ENCODE measurements at places on chromosomes 2 and 18.
A peak's percentile ranks its signal among the peaks of the same experiment; 100 is the strongest.

DNA sequence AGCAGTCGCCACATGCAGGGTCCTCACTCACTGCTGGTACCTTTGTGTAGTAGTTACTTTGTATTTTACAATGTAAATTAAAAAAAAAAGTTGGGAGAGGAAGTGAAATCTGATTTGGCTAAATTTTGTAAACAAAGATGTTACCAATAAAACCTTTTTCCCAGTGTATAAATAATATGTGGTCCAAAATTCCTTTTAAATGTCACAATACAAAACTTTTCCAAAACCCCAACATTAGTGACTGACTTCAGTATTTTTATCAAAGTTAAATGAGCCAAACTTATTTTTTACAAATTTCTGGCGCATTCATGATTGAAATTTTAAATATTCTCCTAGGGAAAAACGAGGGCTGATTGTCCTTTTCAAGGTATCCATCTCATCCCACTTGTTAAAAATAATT is 239.9 kb downstream of the AGAP1 start:
- DNase-seq, result no peak

- peak; percentile 27 for DNase-seq
Measured at GRCh38 chr2:64807417-64807816, 153.7 kb upstream of the SERTAD2 start.

DNA sequence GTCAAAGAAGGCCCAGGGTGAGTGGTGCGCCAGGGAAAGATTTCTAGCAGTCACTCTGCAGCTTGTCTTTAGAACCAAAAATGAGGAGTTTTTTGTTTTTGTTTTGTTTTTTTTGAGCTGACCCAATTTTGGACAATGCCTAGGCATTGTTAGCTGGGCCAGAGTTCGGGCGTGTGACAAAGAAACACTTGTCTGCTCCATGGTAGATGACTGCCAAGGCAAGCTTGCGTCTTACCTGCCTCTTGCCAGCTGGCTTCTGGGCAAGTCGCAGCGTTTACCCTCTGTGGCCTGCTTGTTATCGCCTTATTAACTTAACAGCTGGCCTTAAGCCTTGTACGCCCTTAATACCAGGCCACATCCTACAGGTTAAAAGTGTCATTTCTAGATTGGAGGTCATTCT is 114.3 kb downstream of the GALNT1 start:
- no peak for DNase-seq

DNA sequence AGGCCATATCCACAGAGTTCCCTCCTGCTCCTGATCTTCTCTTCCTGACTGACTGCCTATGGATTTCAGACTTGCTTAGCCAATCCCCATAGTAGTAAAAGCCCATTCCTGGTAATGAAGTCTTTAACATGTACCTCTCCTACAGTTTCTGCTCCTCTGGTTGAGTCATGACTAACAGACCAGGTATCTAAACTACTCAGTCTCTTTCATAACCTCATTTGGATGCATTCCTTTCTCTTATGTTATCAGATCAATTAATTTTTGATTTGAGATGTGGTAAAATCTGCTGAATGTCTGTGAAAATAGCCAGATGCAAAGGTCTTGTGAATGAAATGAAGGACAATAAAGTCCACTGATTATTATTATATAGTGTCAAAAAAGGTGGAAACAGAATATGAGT is 198.0 kb downstream of the NBAS start:
- DNase-seq, result no peak

- no peak for DNase-seq
Measured at GRCh38 chr2:4368907-4369306, 665.5 kb downstream of the DCDC2C start.

- DNase-seq, result no peak
Measured at GRCh38 chr2:239682518-239682917, 281.7 kb upstream of the HDAC4 start.

DNA sequence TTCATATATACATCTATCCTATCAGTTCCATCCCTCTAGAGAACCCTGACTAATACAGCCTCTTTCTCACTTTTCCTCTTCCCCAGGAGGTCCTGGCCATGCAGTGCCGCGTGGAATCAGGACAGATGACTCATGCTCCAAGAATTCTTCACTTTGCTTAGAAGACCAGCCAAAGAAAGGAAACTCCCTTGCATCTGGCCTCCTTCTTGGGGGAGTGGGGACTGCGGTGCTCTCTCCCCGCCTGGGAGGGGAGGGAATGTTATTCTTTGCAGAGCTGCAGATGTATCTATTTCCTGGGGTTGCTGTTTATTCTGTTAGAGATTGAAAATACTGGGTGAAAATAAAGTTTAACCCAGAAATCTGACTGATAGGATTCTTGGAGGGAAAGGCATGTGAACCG is 111.5 kb upstream of the SH3BP4 start:
- no peak for DNase-seq

- DNase-seq, result no peak
Measured at GRCh38 chr18:11155034-11155759, 5.8 kb upstream of the PIEZO2 start.

DNA sequence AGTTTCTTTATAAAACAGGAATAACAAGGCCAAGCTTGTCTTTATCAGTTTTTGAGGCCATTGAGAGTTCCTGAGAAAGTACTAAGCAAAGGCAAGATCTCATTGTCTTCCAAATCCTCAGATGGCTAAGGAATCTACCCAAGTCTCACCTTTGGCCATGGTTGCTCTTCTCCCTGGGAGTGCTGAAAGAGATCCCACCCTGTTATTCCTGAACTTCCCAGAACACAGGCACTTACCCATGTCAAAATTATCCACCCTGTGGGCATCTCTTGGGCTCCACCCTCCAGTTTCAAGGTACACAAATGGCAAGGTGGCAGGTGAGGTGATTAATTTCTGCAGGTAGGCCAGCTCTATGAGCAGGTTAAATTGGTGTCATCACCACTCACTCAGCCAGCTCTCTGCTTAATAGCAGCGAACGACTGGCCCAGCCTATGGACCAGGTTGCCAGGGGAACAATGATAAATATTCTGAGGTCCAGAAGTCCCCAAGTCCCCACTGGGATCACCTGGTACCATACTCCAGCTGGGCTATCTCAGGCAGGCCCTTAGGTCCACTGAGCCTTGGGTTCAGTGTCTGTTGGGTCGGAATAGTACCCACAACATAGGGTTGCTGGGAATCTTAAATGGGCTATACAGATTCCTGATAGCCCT is 2.3 kb upstream of the SPRED2 start:
- DNase-seq, result no peak

DNA sequence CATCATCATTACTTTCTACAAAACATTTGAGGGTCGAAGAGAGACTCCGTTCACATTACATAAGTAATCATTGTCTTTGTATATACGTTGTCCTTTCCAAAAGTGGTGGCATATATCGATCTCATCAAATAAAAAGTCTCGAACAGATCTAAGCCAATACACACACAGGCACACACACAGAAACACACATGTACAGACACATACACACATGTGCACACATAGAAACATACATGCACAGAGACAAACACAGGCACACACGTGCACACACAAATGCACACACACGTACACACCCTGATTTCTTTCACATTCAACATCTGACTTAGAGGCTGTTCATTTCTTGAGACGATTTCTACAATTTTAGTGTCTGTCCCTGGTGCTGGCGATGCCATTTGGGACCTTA is 17.5 kb upstream of the ALKAL2 start:
- DNase-seq, result no peak

DNA sequence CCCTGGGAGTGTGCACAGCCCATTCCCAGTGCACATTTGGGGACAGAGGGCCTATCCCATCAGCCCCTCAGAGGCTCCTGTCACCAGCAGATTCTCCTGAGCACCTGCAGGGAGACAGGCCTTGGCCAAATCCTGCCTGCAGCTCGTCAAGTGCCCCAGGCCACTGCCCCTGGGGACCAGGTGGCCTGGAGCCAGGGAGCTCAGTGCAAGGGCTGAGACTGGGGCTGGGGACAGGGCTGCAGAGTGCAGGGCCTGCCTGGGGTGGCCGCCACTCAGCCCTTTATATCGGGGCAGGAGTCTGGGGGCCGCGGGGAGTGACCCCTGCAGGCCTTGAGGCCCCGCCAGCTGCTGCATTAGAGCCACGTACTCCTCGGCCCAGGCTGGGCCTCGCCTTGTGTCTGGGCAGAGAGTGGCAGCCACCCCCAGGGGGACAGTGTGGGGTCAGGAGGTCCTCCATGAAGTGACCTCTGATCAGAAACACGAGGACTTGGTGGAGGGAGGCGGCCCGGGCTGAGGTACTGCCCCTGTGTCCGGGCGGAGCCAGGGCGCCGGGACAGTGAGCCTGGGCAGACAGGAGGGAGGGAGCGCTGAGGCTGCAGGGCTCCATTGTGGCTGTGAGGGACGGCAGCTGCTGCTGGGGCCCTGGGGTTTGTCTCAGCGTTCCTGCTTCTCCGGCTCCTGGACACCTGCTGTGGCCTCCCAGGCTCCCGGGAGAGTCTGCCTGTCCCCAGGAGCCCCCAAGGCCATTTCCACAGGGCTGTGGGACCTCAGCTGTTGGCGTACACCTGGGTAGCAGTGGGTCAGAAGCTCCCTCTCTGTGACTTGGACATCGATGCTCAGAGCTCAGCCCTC is 24.2 kb downstream of the GPC1 start:
- DNase-seq, result no peak

GRCh38 chr2:159234868-159235267 is 51.6 kb downstream of the WDSUB1 start:
- DNase-seq, result no peak

- no peak for DNase-seq
Measured at GRCh38 chr18:50578651-50579050, 18.8 kb downstream of the MAPK4 start.

- DNase-seq, result no peak
Measured at GRCh38 chr18:45137087-45137419, 456.4 kb downstream of the SETBP1 start.

DNA sequence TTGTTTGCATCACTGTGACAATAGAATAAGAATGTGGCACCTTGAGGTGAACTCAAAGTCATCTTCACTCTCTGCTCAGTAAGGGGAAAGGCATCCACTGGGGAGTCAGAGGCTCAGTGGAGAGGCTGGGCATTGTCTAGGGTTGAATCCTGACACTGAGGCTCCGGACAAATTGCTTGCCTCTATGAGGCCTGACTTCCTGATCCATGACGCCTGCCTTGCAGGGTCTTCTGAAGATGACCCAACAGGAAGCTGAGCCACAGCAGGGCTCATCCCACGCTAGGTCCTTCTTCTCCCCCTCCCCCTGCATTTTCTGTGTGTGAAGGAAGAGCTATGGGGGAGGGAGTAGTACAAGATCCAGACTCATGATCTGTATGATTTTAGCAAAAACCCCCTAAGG is 265.1 kb downstream of the SH3BP4 start:
- no peak for DNase-seq

GRCh38 chr2:240304746-240305161 is 130.7 kb upstream of the GPC1 start:
- DNase-seq, result no peak

GRCh38 chr2:220510668-220511067 is 883.2 kb downstream of the SLC4A3 start:
- DNase-seq, result no peak

- peak; percentile 98 for DNase-seq
Measured at GRCh38 chr2:237291138-237291792, 122.7 kb downstream of the COL6A3 start.

- DNase-seq, result no peak
Measured at GRCh38 chr2:17583166-17583565, 42.7 kb downstream of the VSNL1 start.

GRCh38 chr2:37895140-37895539 is 29.9 kb upstream of the RMDN2 start:
- no peak for DNase-seq

- no peak for DNase-seq
Measured at GRCh38 chr2:38723173-38723572, 28.0 kb downstream of the SRSF7 start.

DNA sequence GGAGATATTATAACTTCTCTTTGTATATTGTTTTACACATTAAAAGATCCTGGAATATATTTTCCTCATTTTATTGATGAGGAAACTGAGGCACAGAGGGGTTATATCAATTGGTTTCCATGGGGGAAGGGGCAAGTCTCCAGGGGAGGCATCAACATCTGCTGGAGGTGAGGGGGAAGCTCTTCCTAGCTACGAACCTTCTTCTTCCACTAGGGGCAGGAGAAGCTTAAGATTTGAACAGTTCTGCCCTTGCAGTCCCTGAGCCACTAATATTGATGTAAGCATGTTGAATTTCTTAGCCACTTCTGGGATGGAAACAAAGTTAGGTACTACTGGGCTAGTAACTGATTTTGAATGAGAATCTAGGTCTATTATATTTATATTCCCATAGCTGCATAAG is 140.1 kb upstream of the AQP4 start:
- DNase-seq, result no peak

DNA sequence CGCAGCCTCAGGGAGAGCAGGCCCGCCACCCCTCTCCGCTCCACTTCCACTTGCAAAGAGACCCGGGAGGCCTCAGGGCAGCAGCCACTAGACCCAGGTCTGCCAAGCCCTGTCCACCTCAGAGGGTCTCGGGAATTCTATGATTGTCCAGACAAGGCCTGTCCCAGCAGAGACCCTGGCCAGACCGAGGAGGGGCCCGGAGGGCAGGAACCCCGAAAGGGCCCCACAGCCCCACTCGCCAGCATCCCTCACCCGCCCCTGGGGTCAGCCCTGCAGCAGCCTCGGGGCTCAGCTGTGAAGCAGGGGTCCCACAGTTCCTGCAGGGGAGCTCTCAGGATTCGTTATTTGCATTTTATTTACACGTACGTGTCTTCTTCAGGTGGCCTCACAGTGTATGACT is 269.5 kb downstream of the EIPR1 start:
- no peak for DNase-seq

DNA sequence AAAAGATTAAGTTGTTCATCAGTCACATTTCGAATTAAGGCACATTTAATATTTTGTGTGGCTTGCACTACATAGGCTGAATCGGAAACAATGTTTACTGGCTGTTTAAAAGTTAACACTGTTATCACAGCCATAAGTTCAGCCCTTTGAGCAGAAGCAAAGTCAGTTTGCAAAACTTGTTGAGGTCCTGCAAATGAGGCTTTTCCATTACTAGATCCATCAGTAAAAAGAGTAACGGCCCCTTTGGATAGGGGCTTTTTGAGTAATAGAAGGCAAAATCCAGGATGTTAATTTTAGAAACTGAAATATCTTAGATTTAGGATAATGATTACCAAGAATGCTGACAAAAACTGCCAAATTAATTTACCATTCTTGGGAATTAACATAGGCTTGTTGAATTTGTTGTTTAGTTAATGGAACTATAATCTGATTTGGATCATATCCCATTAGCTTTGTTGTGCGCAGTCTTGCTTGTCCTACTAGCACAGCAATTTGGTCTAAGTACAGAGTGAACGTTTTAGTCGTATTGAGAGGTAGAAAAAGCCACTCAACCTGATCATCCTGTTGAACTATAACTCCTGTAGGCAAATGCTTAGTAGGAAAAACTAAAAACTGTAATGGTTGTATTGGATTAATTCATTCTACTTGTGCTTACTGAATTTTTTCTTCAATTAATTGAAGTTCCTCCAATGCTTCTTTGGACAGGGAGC is 13.9 kb upstream of the SUCLG1 start:
- DNase-seq, result no peak

All from common myeloid progenitor, CD34-positive (primary cell).